Stimulated activated CD8-positive, alpha-beta memory T cell treated with anti-CD3 and anti-CD28 coated beads, Interleukin-4, amount 100 ng/mL, for 4 hours (primary cell): ENCODE measurements at places on chromosomes 4 and X.

GRCh38 chrX:9434051-9434550 lies 30.8 kb upstream of the TBL1X start:
- DNase-seq, result no peak

DNA sequence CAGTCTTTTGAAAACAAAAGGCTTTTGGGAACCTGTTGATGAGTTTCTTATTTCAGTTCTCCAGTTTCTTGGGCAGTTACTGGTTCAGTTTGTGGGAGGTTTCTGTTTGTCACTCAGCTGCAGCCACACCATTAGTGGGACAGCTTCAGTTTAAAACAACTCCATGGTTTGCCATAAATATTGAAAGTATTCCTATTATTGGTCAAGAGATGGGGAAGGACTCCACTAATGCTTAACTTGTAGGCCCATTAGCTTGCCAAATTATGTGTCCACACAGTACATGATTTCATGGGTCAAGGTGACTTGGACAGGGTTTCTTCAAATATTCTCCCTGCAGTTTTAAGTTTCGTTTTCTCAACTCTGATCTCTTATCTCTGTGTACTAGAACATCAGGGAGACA lies 15.5 kb upstream of the ASIC5 start:
- DNase-seq, result no peak

DNA sequence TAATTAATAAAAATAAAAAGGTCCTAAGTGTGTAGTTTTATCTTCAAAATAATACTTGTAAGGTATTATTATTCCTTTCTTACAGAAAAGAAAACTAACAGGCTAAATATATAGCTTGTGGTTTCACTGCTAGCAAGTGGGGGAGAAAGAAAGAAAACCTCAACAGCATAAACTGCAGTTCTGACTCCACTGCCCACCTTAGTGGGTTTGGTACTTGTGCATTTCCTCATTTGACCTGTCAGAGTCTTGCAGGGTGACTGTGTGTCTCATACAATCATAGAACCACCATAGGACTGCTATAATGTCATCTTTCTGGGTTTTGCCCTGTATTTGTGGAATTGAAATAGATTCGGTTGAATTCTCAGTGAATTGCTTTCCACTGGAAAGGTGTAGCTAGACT lies 94.7 kb upstream of the PUDP start:
- no peak for DNase-seq

DNA sequence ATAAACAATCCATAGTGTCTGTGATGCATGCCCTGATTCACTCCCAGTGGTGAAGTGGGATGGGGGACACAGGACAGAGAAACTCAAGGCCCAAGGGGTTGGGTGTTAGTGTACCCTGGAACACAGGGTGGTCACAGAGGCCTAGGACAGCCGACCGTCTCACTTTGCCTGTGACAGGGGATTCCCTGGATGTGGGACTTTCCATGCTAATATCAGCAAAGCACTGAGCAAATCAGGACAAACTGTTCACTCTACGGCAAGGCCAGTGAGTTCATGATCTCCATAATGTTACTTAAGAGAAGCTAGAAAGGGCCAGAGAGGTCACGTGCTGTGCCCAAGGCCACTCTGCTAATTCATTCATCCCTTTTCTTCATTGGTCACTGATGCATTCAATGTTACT lies 158.7 kb upstream of the RBPJ start:
- no peak for DNase-seq

DNA sequence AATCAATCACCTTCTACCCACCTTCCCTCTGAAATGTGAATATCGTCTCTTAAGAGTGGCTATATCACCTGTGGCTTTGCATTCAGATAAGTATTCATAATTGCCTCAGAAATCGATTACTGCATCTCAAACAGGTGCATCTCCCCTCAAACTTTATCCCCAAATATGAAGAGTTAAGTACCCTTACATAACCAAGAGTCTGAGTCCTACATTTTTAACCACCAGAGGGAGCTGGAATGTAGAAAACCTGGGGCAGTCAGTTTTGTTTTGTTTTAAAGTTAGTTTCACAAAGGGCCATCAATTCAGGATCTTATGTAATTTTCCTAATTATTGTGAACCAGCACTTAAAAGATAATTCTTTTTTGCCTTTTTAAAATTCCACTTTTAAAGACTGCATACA lies 5.7 kb downstream of the TCEANC start:
- DNase-seq, result no peak

DNA sequence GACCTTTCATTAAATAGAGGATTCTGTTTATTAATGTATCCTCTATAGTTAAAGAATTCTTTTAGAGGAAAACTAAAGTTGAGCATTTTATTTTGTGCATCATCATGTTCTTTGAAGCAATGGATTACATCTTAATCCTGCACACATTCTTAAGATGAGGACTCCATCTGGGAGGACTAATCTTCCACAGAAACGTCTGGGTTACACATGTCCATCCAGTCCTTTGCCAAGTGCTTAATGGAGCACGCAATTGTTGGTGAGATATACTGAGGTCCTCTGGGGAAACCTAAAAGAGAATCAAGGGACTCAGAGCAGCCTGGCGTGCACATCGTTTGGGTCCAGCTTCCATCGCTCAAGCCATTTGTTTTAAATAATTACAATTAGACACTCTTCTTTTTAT lies 115.1 kb upstream of the SFRP2 start:
- no peak for DNase-seq

DNA sequence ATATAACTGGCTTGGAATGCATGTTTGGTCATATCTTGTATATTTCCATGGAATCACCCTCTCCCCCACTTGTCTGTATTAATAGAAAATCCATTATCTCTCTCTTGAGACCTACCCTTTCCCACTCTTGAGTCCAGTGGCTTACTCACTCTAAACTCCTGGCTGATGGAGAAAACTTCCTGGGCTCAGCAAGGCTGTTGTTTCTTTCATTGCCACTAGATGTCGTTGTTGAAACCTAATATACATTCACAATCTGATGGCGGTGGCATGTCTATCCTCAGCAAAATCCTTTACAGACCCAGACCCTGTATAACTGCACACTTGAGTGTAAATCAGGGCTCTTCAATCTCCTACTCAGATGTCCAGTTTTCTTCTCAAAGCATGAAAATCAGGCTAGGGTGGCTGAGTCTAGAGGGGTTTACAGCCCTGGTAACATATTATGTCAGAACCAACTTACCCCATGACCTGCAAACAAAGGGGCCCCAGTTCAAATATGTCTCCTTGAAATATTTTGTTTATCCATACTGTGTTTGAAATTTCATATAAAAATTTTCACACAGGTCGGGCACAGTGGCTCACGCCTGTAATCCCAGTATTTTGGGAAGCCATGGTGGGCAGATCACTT lies 70.0 kb upstream of the FAM241A start:
- no peak for DNase-seq

DNA sequence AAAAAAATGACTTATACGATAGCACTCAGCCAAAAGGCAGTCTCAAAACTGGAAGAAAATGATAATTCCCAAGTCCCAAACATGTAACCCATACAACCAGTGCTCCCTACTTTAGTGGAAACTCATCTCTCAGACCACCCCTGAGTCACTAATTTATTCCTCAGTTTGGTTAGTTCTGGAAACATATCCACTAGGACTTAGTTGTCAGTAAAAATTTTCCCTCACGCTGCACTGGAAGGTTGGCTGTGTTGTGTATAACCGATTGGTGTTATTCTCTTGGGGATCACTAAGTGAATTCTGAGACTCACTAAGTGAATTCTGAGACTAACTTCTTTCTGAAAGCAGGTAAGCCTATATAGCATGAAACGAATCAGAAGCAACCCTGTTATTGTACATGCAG lies 48.5 kb upstream of the GAB1 start:
- DNase-seq, result no peak

- no peak for DNase-seq
Measured at GRCh38 chr4:646460-646859, 21.1 kb downstream of the PDE6B start.

DNA sequence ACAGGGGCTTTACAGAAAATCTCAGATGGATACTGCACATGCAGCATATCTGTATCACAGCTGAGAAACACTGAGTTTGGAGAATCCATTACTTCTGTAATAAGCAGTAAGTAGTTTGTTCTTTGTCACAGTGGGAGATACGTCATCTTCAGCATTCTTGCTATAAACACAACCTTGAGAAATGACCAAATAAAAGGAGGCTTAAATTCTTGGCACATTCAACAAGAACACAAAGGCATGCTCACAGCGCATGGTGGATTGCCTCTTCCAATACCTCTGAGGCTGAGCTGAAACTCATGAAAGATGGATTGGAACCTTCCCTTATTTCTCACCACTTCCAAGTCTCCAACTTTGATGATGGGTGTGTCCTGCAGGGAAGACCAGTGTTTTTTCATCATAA lies 54.5 kb downstream of the ANXA5 start:
- no peak for DNase-seq

DNA sequence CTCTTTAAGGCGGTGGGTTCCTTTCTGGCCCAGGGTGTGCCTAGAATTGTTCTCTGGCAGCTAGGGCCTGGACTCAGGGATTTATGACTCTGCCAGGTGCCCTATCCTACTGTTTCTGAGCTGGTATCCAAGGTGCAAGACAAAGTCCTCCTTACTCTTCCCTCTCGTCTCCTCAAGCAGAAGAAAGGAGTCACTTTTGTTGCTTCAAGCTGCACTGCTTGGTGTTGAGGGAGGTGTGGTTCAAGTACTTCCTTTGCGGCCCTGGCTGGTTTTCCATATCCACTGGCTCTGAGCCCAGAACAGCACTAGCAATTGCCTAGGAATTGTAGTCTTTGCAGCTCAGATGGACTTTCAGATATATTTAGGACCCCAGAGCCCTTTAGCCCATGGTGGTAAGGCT lies 39.3 kb downstream of the RTL3 start:
- no peak for DNase-seq

DNA sequence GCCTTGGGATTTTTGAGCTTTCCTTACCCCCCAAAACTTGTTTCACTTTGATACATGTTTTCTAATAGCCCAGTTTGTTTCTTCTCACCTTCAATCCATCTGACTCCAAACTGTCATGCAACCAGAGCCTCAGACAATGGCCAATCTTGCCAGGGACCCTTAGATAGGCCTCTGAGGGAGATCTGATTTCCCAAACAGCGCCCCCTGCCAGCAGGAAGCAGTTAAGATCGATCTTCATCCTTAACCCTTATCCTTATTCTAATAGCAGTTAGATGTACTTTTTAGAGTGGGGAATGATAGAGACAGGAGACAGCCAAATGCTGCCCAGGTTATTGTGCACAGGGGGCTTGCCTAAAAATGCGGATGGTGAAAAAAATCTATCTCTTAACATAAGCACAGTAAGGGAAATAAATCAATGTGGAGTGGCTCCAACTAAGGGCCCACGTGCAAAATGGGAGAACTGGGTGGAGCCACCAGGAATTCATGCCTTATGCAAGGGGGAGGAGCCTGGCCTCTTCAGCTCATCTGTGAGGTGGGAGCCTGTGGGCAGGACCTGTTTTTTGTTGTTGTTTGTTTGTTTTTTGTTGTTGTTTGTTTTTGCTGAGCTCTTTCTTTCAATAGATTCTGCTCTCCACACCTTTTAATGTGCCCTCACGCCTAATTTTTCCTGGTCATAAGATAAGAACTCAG lies 833.6 kb upstream of the AGA start:
- no peak for DNase-seq

- no peak for DNase-seq
Measured at GRCh38 chr4:185396724-185397385, at the start of gene ANKRD37. ANKRD37 (plus strand) TSS chr4:185396841; CDS start chr4:185396924, 83 bp downstream.

DNA sequence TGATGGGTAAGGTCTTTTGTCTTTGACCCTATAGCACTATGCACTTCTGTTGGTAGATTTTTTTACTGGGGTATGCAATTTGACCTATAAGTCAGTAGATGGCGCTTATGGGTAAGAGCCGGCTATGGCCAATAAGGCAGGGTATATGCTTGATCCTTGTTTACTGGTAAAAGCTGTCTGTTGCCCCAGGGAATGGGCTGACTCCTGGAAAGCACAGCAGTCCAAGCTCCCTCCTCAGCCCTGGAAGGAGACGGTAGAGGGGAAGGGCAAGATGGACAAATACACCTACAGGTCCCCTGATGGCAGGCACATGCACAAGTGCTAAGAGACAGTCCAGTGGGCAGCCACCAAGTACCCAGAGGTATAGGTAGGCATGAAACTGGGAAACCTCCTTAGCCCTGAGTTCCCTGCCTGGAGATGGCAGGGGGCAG lies 63.7 kb downstream of the ADAMTS3 start:
- no peak for DNase-seq

- DNase-seq, result no peak
Measured at GRCh38 chr4:150997141-150997540, 17.9 kb downstream of the LRBA start.

GRCh38 chr4:42543762-42544161 lies 113.1 kb downstream of the ATP8A1 start:
- DNase-seq, result no peak

DNA sequence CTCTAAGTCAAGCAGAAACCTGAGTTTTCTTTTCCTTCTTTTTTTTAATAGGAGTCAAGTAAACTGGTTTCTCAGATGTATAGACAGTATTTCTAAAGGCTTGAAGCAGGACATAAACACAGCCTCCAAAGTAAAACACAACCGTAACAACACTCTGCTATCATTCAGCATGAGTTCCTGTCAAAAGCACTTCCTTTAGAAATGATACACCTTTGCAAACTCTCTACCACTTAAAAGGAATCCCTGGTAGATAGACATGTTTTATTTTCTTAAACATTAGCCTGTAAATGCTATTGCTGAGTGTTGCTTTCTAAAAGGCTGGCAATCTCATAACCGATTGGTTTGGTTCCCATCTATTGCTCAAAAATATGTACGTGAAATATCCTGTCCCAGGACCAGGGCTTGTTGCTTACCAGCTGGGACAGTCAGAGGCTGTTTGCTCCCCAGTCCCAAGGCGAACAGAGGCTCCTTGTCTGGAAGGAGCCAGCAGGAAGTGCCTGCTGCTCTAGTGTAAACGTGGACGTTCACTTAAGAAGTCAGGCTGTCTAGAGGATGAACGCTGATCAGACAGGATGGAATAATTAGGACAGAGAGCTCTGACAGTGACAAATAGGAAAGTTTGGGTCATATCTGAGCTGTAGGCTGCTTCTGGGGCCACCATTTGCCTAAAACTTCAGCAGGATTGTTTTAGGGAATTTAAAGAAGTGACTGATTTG lies 173.9 kb upstream of the KLF3 start:
- no peak for DNase-seq

GRCh38 chrX:51158231-51158630 lies 174.4 kb upstream of the NUDT10 start:
- no peak for DNase-seq

DNA sequence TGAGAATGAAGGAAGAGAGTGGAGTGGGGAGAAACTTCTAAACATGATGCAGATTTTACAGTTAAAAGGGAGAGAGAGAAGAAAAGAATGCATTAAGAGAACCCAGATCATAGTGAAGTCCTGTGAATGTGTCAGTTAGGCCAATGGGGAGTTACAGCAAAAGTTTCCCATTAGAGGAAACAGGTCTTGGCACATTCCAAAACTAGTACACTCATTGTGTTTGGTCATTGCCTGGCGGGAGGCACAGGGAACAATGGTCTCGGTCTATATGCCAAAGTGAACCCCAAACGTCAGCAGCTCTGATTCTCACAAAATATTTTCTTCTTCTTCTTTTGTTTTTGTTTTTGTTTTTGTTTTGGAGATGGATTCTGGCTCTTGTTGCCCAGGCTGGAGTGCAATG lies 284.5 kb upstream of the CTSO start:
- no peak for DNase-seq

- DNase-seq, result no peak
Measured at GRCh38 chr4:38092701-38093100, 132.5 kb downstream of the PTTG2 start.
